ENCODE measurements at places on chromosomes 1 and 21.
A peak's percentile ranks its signal among the peaks of the same experiment; 100 is the strongest.

- DNase-seq, result peak; percentile 31
Observed at GRCh38 chr1:153478692-153479618, 18.5 kb upstream of the S100A7 start.

DNA sequence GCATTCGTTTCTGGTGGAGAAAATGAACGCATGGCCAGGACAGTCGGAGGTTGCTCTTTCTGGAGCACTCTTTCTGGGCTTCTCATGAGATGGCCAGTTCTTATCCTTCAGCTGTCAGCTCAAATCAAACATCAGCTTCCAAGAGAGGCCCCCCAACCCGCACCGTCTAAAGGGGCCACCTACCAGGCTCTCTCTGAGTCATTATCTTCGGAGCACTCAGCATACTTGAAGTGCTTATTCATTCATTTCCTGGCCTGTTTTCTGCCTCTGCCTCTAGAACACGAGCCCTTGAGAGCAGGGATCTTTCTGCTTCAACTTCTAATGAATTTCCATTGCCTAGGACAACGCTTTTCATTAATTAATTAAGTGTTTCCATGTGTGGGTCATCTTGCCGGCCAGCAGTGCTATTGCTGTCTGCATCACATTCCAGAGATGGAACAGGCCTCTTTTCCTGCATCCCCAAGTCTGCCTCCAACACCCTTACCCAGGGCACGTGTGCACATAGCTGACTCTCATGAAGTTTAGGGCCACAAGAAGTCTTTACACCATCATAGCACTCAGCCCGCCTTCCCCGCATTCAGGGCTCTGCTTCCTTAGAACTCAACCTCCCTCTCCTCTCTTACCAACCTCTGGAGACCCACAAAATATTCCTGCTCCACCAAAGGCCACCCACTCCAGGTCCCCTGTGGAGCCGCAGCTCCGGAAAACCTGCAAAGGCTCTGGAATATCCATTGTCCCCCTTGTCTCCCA, 52.1 kb upstream of the LAPTM5 start:
- DNase-seq, result no peak

DNA sequence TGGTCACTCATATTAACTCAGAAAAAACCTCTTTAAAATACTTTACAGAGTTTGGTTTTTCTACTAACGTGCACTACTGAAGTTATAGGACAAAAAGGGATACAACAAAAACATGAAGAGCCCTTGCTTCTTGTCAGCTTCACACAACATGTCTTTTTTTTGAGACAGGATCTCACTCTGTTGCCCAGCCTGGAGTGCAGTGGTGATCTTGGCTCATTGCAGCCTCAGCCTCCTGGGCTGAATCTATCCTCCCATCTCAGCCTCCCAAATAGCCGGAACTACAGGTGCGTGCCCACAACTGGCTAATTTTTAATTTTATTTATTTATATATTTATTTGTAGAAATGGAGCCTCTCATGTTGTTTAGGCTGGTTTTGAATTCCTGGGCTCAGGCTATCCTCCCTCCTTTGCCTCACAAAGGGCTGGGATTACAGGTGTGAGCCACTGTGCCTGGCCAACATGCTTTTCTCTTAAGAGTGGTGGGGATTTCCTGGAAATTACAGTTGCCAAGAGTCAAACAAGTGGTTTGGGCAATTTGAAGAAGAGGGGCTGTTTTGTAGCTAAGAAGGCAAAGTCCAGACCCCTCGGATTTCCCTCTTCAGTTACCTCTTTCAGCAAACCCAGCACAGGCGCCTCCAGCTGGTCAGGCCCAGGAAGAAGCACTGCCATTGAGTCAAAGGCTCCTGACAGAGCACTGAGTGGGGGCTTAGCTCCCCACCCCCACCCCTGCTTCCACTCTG, 6.4 kb upstream of the SMPDL3B start:
- DNase-seq, result no peak

- no peak for DNase-seq
Observed at GRCh38 chr21:37196847-37197246, 70.3 kb downstream of the VPS26C start.

- no peak for DNase-seq
Observed at GRCh38 chr1:119390526-119390925, 21.9 kb downstream of the HAO2 start.
